Kidney (tissue), 22 donors: ENCODE measurements at places on chromosomes 3 and 15. TPM values are rescaled to one million over a fixed set of nuclear protein-coding genes. Genes with fewer than 3 reads are reported as not detected.

GOLGA6L9 gene
- total RNA-seq = 2.9 TPM

DNA sequence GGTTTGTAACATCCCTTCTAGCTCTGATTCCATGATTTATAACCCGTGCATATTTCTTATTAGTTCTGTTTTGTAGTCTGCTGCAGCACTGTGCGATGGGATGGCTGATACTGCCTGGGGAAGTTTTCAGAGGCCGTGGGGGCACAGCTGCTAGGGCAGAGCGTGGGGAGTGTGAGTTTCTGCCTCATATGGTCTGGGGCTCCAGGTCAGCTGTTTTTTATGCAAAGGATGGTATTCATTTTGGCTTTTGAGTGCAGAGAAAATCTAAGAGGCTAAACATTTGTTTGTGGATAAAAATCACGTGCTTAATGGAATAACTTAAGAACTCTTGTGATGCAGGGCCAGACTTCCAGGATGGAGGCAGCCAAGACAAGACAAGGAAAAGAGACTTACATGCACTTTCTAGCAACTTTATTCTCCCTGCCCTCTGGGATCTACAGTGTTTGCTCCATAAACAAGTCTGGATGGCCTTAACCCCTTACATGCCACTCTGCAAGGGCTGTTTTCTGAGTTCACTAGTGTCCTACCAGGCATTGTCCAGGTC, 45.5 kb upstream of the CFAP161 start:
- peaks cover 2% of the 10 kb centered on the region for H3K4me1 ChIP-seq
- DNase-seq = no peak
- H3K27me3 ChIP-seq = no peaks in the 10 kb centered on the region

FAM240A gene
- 0.44 TPM for total RNA-seq

DNA sequence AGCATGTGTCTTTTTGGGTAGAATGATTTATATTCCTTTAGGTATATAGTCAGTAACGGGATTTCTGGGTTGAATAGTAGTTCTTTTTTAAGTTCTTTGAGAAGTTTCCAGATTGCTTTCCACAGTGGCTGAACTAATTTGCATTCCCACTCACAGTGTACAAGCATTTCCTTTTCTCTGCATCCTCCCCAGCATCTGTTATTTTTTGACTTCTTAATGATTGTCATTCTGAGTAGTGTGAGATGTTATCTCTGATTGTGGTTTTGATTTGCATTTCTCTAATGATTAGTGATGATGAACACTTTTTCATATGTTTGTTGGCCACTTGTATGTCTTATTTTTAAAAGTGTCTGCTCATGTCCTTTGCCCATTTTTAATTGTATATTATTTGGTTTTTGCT, 337.6 kb downstream of the EFHB start:
- no peak overlapping the region for H3K27ac ChIP-seq
- H3K27me3 ChIP-seq = no peaks in the 10 kb centered on the region
- H3K4me3 ChIP-seq = no peak overlapping the region
- H3K36me3 ChIP-seq = no peaks in the 10 kb centered on the region
- H3K4me1 ChIP-seq = no peaks in the 10 kb centered on the region
- DNase-seq = no peak

GRCh38 chr3:13559764-13560525, 11.0 kb downstream of the FBLN2 start:
- DNase-seq = peak; percentile 80
- no peaks in the 10 kb centered on the region for H3K36me3 ChIP-seq
- no peaks in the 10 kb centered on the region for H3K4me1 ChIP-seq
- no peaks in the 10 kb centered on the region for H3K27me3 ChIP-seq
- no peak overlapping the region for H3K27ac ChIP-seq
- no peak overlapping the region for H3K4me3 ChIP-seq

CRABP1 gene
- not detected for total RNA-seq

DNA sequence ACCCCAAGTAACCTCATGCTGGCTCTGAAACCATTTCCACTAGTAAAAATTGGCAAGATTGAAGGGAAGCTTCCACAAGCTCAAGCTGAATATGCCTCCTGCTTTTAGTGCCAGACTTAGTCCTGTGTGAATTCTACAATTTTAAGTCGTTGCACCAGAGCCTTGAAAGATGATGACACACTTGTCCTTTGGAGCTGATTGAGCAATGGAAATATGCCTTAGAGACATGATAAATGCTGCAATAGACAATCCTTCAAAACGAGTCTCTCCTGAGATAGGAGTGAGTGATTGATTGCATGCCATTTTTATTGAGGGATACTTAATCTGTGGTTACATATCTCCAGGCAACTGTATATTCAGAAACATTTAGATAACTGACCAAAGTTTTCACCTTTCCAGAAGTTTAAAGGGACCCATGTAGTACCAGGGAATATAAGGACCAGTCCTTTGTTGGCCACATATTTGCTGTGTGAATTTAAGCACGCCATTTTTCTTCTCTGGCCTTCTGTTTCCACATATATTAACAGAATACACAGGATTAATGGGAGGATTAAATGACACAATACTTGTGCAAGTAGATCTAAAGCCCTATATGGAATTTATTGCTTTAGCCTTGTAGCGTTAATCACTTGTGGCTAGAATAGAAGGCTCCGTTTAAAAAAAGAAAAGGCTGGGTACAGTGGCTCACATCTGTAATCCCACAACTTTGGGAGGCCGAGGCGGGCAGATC, 65.1 kb downstream of the PPARG start:
- no peak for DNase-seq
- no peaks in the 10 kb centered on the region for H3K36me3 ChIP-seq
- no peaks in the 10 kb centered on the region for H3K27me3 ChIP-seq
- H3K27ac ChIP-seq = no peak overlapping the region

CLDN11 gene
- total RNA-seq = 2.4 TPM

DNA sequence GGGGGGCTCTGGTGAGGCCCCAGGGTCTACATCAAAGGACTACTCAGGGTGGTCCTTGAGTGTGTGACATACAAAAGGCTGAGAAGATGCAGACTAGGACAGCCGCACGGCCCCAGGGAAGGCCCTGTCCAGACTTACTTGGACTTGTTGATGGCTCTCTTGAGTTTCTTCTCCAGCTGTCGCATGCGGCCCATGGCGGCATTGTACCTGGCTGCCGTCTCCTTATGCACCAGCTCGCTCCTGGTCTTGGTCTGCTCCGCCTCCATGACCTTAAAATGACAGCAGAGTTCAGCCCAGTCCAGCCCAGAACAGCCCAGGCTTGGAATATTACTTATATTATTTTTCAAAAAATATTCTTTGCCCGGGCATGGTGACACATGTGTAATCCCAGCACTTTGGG, 56.0 kb downstream of the CAPN7 start:
- no peak overlapping the region for H3K27ac ChIP-seq
- peaks cover 10% of the 10 kb centered on the region for H3K4me1 ChIP-seq
- DNase-seq = no peak
- peaks cover 33% of the 10 kb centered on the region for H3K36me3 ChIP-seq
- H3K27me3 ChIP-seq = no peaks in the 10 kb centered on the region
- H3K4me3 ChIP-seq = no peak overlapping the region

DNA sequence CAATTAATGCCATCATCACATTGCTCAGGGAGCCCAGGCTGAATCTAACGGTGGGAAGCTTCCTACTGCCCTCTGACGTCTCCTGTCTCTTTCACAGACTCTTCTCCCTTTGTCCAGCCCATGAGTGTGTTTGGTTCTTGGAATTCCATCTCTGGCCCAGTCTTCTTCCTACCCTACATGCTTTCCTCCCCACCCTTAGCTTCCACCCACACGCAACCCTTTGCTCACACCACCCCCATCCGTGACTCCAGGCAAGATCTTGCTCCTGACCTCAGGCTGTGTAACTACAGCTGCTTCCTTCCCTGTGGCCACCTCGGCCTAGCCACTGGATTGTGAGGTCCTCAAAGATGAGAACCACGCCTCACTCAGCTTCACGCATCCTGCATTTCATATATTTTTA, 72.3 kb upstream of the THBS1 start:
- H3K27ac ChIP-seq = no peak overlapping the region
- no peaks in the 10 kb centered on the region for H3K27me3 ChIP-seq
- H3K36me3 ChIP-seq = no peaks in the 10 kb centered on the region
- no peak overlapping the region for H3K4me3 ChIP-seq
- DNase-seq = no peak

TNIK gene
- 48.9 TPM for total RNA-seq

DNA sequence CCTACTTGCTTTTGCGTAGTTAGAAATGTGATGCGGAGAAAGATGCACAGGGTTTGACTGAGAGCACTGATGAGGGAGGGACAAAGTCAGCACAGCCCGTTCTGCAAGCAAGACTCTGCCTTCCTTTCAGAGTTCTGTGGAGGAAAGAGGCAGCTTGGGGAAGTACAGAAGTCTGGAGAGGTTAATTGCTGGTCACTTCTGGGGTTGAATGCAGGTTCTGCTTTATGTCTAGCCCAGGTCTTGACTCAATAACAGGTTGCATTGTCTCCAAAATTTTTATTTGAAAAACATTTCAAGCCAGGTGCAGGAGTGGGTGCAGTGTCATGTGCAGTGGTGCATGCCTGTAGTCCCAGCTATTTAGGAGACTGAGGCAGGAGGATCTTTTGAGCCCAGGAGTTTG, 461.7 kb downstream of the NR2F2 start:
- H3K4me1 ChIP-seq = no peaks in the 10 kb centered on the region

DNA sequence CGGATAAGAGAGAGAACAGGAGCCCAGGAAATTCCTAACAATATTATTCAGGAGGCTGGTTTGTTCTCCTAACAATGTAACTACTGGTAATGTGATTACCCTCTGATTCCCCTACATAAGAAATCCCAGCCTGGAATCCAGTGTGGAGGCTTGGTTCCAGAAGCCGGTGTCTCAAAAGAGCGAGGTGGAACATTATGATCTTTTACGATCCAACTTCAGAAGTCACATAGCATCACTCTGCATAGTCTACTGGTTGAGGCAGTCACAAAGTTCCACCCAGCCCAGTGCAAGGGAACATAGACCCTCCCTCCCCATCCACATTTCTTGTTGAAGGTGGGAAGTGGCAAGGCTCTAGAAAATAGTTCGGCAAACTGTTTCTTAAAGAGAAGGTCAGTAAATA, 81.6 kb upstream of the GALNT15 start:
- DNase-seq = no peak
- no peaks in the 10 kb centered on the region for H3K4me1 ChIP-seq
- no peaks in the 10 kb centered on the region for H3K36me3 ChIP-seq
- H3K27ac ChIP-seq = no peak overlapping the region
- no peak overlapping the region for H3K4me3 ChIP-seq
- no peaks in the 10 kb centered on the region for H3K27me3 ChIP-seq

NT5DC2 gene
- total RNA-seq = 47.3 TPM

DZIP1L gene
- total RNA-seq = 22.3 TPM

ZNF774 gene
- total RNA-seq = 3.1 TPM

- no peak overlapping the region for H3K4me3 ChIP-seq
- H3K27ac ChIP-seq = peak overlapping the region; percentile 35
- no peaks in the 10 kb centered on the region for H3K4me1 ChIP-seq
These were observed 30.4 kb downstream of the TMEM212 start for GRCh38 chr3:171873580-171873979.

GRCh38 chr3:9781551-9781950, 10.7 kb downstream of the TADA3 start:
- peaks cover 13% of the 10 kb centered on the region for H3K4me1 ChIP-seq
- H3K36me3 ChIP-seq = peaks cover 2% of the 10 kb centered on the region
- no peak overlapping the region for H3K4me3 ChIP-seq
- DNase-seq = no peak
- peak overlapping the region; percentile 85 for H3K27ac ChIP-seq

RAD51 gene
- 1.1 TPM for total RNA-seq

LSAMP gene
- 3.5 TPM for total RNA-seq

TTC21A gene
- total RNA-seq = 14.1 TPM

GRCh38 chr3:10284496-10284895, 8.3 kb downstream of the GHRL start:
- no peaks in the 10 kb centered on the region for H3K4me1 ChIP-seq
- DNase-seq = no peak
- no peak overlapping the region for H3K4me3 ChIP-seq
- H3K27me3 ChIP-seq = no peaks in the 10 kb centered on the region

SLC15A2 gene
- 21.8 TPM for total RNA-seq

NPAP1 gene
- total RNA-seq = 0.19 TPM

DNA sequence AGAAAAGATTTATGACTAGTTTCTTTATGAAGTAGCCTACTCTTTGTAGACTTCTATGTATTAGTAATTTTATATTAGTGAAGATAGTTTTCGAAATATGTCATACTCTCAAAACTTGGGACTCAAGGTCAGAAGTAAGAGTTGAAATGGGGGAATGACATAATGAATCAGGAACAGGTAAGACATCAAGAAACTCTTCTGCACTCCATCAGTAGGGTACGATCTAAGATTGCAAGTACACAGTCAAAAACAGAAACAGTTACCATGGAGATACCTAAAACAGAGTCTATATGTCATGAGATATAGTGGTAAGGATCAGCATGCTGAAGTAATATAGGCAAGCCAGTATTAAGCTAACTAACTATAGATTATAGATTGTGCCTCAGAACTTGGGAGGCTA, 187.0 kb upstream of the MLF1 start:
- no peaks in the 10 kb centered on the region for H3K4me1 ChIP-seq
- no peaks in the 10 kb centered on the region for H3K36me3 ChIP-seq
- DNase-seq = no peak
- H3K27ac ChIP-seq = no peak overlapping the region
- no peak overlapping the region for H3K4me3 ChIP-seq
